Esophagus squamous epithelium (tissue), 5 donors: ENCODE measurements at places on chromosomes 2 and 18. TPM values are rescaled to one million over a fixed set of nuclear protein-coding genes. Genes with fewer than 3 reads are reported as not detected.

- no peak for DNase-seq
These were observed 768 bp upstream of the CYBRD1 start for GRCh38 chr2:171521361-171522051.

GRCh38 chr2:72143441-72144273 is 4.0 kb downstream of the CYP26B1 start:
- no peak for DNase-seq

The LBX2 gene
- total RNA-seq = not detected

The CFAP221 gene
- not detected for total RNA-seq

DNA sequence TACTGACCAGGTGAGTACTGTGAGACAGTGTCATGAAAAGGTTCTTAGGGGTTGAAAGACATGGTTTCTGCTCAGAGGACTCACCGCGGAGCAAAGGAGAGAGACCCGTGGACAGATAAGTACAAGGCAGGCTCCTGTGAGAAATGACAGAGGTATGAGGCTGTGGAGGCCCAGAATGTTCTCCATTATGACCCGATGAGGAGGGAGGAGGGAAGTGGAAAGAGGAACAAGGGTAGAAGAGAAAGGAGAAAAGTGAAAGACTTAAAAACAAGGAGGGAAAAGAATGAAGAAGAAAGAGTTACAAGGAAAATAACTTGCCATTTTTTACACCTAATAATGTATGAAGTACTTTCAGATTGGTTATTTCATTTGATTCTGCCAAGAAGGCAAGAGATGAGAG is 29.8 kb downstream of the MAPRE3 start:
- no peak for DNase-seq

GRCh38 chr2:55164534-55165480 is 67.3 kb downstream of the CLHC1 start:
- no peak for DNase-seq

GRCh38 chr18:13276530-13277520 is 58.3 kb downstream of the LDLRAD4 start:
- DNase-seq = no peak

DNA sequence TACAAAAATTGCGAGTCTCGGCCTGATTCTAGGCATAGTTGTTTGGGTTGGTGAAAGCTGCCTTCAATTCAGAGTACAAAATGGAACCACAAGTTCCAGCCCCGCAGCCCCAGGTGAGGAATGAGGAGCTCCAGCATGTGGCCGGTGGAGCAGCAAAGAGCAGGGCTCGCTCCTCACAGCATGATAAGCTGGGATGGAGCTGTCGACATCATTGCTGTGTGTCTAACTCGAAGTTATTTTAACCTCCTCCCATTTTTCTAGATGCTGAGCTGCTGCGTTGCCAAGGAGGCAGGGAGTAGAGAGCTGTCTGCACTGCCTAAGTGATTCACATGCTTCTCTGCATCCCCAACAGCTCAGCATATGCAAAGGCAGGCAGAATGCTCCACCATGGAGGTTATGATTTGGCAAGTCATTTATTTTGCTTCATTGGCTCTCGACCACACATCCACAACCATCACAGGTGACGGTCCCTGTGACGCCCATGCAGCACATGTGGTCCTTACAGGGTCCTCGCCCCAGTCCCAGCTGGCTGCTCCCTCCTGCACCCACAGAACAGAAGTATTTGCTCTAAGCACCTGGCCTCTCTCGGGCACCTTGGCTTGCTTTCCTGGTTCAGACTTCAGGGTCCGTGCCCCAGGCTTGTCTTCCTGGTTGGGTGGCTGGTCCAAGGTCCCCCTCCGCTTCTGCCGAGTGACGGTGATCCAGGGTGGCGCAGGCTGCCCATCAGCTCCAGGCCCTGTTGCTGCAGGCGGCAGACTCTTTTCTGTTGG is 66.0 kb upstream of the MGAT4A start:
- DNase-seq = no peak

DNA sequence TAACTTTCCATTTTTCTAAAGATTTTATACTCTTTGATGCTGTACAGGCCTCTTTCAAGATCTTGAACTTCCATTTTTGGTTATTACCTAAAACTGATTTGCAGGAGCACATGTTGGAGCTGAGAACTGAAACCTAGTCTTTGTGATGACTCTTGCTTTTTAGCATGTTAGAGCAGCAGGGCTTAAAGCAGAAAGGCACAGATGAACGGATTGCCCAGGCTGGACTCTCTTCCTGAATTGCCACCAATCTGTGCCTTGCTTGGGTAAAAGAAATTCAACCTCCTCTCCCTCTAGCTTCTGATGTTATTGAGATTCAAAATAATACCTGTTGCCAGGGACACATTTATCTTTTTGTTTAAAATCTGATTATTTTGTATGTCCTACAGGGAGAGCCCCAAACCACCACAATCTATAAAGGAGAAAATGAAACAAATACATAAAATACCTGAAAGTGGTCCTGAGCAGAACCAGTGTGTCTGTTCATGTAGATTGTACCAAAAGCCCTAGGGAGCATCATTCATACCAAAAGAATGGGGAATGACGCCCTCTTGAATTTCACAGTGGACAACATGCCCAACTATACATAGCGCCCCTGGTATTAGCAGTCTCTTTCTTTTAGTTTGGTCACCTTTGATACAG is 277.0 kb upstream of the MAP2 start:
- no peak for DNase-seq

DNA sequence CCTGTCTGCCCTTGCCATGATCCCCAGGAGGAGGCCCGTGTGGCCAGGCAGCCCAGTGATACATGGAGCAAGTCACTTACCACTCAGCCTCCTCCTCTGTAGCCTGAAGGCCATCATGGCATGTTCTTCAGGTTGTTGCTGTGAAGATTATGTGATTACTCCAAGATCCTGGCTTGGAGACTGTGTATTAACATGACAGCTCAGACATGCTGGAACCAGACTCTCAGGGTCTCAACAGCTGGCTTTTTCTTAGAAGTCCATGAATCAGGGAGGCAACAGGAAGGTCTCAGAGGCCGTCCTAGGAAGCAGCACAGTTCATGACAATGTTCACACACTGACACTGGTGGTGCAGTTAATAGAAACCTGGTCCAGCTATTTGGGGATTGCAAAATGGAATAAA is 158.6 kb upstream of the TWIST2 start:
- no peak for DNase-seq

The SLC9A4 gene
- 0.53 TPM for total RNA-seq
